NCI-H2029 (cell line): ENCODE measurements at places on chromosomes 2 and 18.
A peak's percentile ranks its signal among the peaks of the same experiment; 100 is the strongest.

DNA sequence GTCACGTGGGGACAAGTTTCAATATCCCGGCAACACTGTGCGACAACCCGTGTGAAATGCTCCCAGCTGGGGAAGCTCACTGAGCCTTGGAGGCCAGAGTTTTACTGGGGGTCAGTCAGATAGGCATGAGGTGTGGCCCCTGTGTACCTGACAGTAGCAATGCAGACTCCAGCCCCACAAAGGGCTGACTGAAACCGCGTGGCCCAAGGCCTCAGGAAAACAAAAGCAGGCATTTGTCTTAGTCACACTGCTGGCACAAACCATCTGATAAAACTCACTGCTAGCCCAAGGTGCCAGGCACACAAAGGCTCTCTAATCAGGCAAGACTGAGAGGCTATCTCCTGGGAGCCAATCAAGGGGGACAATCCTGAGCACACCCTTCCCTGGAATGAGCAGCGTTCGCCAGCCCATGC, 786.6 kb upstream of the RAB6C start:
- no peak for DNase-seq

GRCh38 chr2:159096901-159097300, 128.5 kb downstream of the TANC1 start:
- no peak for DNase-seq

DNA sequence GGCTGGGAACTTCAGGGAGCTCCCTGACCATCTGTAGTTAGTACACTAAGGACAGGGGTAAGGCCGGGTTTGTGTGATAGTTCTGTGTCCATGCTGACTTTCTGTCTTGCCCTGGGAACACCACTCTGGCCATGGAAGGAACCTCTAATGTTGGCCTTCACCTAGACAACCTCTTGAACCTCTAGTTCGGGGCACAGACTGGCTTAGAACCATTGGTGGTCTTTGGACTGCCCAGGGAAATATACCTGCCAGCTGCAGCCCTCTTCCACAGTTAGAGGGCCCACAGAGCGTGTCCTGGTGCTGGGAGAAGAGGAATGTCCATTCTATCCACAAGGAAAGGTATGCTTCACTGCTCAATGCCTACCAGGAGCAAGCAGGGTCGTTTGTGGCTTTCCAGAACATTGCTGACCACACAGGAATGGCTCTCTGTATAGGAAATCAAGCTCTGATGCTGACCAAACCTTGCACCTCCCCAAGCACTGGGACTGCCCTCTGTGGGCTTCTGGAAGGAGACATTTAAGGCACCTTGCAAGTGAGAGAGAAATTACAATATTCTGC, 318.8 kb upstream of the EPAS1 start:
- DNase-seq: no peak

DNA sequence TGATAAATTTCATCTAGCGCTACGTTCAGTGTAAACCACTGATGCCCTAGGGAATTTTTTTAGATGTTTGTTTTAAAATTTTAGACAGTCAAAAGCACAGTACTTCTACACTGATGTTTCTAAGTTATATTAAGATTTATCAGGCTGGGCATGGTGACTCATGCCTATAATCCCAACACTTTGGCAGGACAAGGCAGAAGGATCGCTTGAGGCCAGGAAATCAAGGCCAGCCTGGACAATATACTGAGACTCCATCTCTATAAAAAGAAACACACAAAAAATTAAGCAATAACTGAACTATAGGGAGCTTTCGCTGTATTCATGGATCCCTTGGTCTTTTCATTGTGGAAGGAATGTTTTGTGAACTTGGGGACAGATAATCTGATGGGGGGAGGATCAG, 50.6 kb upstream of the MAPRE2 start:
- DNase-seq: no peak

DNA sequence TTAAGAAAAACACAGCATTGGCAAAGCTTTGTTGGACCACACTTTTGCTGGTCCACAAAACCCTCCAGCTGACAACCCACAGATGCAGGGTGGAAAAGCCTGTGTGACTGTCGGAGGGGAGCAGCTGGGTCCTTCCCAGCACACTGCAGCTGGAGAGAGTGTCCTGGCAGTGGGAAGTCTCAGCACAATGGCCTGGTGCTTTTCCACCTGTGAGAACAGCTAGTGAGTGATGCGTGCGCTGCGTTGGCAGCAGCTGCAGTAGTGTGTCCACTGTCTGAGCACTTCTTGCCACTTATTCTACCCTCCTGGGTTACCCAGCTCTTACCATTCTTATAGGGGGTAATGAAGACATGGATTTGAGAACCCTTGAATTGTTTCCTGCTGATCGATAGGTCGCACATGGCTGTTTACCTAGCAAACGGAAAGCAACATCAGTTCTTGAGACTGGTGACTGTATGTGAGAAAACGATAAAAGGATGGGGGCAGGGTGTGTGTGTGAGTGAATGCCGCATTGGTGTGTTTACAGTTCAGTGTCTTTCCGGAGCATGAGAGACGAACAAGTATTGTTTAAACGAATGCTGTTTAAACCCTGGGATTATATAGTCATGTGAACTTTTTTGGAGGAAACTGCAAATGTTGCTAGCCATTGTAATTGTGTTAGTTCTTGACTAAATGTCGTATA, 69.7 kb downstream of the LYPD6 start:
- DNase-seq: peak; percentile 73

- peak; percentile 52 for DNase-seq
Measured at GRCh38 chr2:176126929-176127773, 2.4 kb upstream of the HOXD8 start.

GRCh38 chr18:9722691-9723090, 14.6 kb downstream of the RAB31 start:
- DNase-seq: no peak
